ENCODE measurements at places on chromosomes 2 and 18.

GRCh38 chr18:59048378-59048777 is 91.3 kb upstream of the SEC11C start:
- DNase-seq: no peak
- no peak overlapping the region for H3K27ac ChIP-seq
- peaks cover 10% of the 10 kb centered on the region for H3K27me3 ChIP-seq
- H3K36me3 ChIP-seq: no peaks in the 10 kb centered on the region
- H3K4me1 ChIP-seq: no peaks in the 10 kb centered on the region

- no peak overlapping the region for H3K4me3 ChIP-seq
- H3K4me1 ChIP-seq: no peaks in the 10 kb centered on the region
- H3K27me3 ChIP-seq: no peaks in the 10 kb centered on the region
- no peak for DNase-seq
- H3K36me3 ChIP-seq: no peaks in the 10 kb centered on the region
Observed at GRCh38 chr2:193103064-193103463, 908.3 kb upstream of the TMEFF2 start.

DNA sequence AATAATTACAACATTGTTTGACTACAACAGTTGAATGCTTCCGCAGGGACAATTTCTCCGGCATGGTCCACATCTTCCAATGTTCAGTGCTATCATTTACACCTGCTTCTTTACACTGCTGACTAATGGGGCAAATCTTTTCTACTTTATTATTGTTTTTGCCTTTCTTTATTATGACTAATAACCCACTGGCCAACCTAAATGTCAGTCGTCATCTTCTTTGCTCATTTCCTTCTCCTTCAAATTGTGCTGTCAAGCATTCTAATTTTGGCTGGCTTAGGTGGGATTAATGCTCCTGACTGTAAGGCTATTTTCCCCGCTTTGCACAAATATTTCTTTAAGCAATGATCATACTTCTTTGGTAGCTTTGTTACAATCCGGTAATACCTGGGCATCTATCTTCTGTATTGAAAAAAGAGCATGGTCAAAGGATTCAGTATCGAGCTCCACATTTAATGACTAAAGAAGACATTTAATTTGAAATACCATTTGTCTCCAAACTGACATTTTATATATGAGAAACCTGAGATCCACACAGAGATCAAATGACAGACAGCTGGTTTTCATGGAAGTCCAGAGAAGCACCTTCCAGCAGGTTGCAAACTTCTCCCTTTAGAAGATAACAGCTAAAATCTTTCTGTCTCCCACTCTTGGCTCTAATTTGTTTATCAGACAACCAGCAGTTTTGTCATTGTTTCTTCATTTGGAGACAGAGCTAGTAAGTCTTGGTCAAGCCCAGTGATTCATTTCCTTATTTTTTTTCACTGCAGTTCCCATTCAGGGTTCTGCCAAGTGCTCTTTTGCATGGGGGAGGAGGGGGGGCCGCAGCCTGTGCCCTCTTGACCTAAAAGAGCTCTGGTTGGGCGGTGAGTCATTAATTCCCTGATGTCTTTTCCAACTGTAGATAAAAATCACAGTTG is 132.9 kb downstream of the SOCS6 start:
- no peak for DNase-seq
- no peak overlapping the region for H3K27ac ChIP-seq
- no peak overlapping the region for H3K4me3 ChIP-seq

DNA sequence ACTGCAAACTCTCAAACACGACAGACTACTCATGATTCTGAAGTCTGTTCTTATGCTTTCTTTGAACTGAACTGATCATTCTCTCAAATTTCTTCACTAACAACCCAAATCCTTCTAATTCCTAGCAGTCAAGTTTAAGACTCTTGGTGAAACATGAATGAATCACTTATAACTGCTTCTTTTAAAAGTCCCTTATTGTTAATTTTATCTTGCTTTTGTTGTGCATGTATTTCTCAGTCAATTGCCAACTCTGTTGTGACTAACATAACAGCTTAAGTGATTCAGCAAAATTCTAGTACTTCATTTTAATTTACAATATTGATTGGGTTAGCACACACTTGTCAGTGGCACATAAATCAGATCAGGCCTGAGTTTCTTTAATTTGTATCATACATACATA is 357.0 kb upstream of the FSIP2 start:
- H3K4me1 ChIP-seq: no peaks in the 10 kb centered on the region
- no peak overlapping the region for H3K27ac ChIP-seq
- H3K36me3 ChIP-seq: no peaks in the 10 kb centered on the region
- no peak for DNase-seq
- no peak overlapping the region for H3K4me3 ChIP-seq

GRCh38 chr18:79283131-79283810 is 112.5 kb upstream of the NFATC1 start:
- no peaks in the 10 kb centered on the region for H3K4me1 ChIP-seq
- H3K27me3 ChIP-seq: no peaks in the 10 kb centered on the region
- peaks cover 10% of the 10 kb centered on the region for H3K36me3 ChIP-seq
- no peak for DNase-seq

GRCh38 chr2:159211447-159212396 is 74.8 kb downstream of the WDSUB1 start:
- no peaks in the 10 kb centered on the region for H3K36me3 ChIP-seq
- peaks cover 10% of the 10 kb centered on the region for H3K4me1 ChIP-seq
- H3K4me3 ChIP-seq: no peak overlapping the region

GRCh38 chr18:36181898-36182506 is 5.3 kb upstream of the MOCOS start:
- peaks cover 8% of the 10 kb centered on the region for H3K36me3 ChIP-seq
- peaks cover 5% of the 10 kb centered on the region for H3K27me3 ChIP-seq
- H3K4me1 ChIP-seq: peaks cover 13% of the 10 kb centered on the region
- H3K27ac ChIP-seq: no peak overlapping the region
- no peak overlapping the region for H3K4me3 ChIP-seq

- H3K27me3 ChIP-seq: no peaks in the 10 kb centered on the region
- H3K27ac ChIP-seq: no peak overlapping the region
- no peaks in the 10 kb centered on the region for H3K4me1 ChIP-seq
- H3K36me3 ChIP-seq: no peaks in the 10 kb centered on the region
- no peak overlapping the region for H3K4me3 ChIP-seq
- DNase-seq: no peak
Observed at GRCh38 chr2:126085011-126085795, 570.8 kb upstream of the GYPC start.

DNA sequence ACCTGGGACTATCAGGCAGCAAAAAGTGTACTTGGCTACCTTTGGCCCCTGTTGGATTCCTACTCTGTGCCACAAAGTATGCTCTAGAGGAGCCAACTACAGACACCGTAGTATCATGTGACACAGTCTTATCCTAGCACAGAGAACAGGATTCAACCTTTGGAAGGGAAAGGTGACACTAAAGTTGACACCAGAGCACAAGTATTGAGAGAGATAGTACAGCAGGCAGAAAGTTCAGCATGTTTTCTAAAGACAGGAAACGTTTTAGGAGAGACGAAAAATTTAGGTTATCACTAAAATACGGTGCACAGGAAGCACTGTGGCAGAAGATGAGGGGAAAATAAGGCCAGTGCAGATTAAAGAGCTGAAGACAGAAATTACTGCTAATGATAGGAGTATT is 18.6 kb downstream of the SMAD2 start:
- peak overlapping the region; percentile 40 for H3K4me3 ChIP-seq

GRCh38 chr2:383178-383577 is 95.3 kb upstream of the ALKAL2 start:
- no peaks in the 10 kb centered on the region for H3K4me1 ChIP-seq
- no peak for DNase-seq
- H3K36me3 ChIP-seq: no peaks in the 10 kb centered on the region
- H3K27ac ChIP-seq: no peak overlapping the region
- no peak overlapping the region for H3K4me3 ChIP-seq
- peaks cover 7% of the 10 kb centered on the region for H3K27me3 ChIP-seq

DNA sequence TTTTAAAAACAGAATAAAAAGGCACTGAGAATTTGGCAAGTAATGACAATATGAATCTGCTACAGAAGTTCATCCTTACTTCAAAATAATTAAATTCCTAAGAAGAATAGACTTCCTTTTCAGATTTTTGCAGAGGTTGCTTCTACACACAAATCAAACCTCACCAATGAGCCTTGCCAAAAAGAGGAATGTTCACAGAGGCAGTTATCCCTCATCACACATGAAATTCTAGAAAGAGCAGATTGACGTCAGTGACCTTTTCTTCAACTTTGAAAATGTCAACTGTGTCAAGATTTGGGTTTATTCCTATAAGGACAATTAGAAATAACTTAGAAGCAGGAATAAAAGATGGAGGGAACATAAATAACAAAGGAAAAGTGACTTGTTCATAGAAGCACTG is 64.6 kb downstream of the MBD2 start:
- H3K36me3 ChIP-seq: peaks cover 65% of the 10 kb centered on the region
- H3K4me3 ChIP-seq: no peak overlapping the region
- H3K4me1 ChIP-seq: peaks cover 36% of the 10 kb centered on the region
- no peak for DNase-seq
- no peaks in the 10 kb centered on the region for H3K27me3 ChIP-seq
- H3K27ac ChIP-seq: peak overlapping the region; percentile 46

DNA sequence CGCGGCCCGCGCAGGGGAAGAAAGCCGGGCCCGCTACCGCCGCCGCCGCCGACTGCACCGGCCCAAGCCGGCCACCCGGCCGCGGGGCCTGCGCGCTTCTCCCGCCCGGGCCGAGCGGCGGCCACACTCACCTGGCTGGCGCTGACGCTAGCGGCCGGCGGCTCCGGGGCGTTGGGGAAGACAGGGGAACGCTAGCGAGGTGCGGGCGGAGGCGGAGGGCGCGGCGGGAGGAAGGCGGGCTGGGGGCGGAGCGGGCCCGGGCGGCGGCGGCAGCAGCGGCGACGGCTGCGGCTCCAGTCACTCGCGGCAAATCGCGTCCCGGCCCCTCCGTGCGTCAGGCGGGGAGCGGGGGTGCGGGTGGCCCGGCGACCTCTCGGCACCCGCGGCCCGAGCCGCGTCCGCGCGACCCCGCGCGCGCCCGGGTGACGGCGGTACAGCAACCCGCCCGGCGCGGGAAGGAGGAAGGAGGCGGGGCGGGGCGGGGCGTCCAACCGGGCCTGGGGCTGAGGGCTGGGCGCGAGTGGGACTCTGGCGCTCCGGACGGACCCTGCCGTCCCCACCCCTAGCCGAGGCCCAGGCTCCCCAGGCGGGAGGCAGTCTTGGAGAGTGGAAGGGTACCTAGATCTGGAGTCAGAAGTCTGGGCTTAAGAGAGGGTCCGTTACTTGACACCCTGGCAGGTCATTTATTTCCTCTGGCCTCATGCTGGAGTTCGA is at the start of gene SESTD1:
SESTD1 (minus strand) TSS at position 465 of the 714 bp plus-strand sequence. CDS start 72,991 bp downstream, outside the sequence.
- H3K36me3 ChIP-seq: no peaks in the 10 kb centered on the region
- H3K27me3 ChIP-seq: peaks cover 41% of the 10 kb centered on the region
- H3K4me1 ChIP-seq: peaks cover 34% of the 10 kb centered on the region
- H3K27ac ChIP-seq: peak within 1 kb of the TSS; percentile 79
- DNase-seq: peak; percentile 62
